ENCODE measurements at places on chromosomes 5 and 9.

GRCh38 chr9:105241356-105242043 lies 3.0 kb upstream of the SLC44A1 start:
- no peak for DNase-seq

GRCh38 chr5:109830955-109831502 lies 141.3 kb downstream of the MAN2A1 start:
- DNase-seq, result peak; percentile 1

DNA sequence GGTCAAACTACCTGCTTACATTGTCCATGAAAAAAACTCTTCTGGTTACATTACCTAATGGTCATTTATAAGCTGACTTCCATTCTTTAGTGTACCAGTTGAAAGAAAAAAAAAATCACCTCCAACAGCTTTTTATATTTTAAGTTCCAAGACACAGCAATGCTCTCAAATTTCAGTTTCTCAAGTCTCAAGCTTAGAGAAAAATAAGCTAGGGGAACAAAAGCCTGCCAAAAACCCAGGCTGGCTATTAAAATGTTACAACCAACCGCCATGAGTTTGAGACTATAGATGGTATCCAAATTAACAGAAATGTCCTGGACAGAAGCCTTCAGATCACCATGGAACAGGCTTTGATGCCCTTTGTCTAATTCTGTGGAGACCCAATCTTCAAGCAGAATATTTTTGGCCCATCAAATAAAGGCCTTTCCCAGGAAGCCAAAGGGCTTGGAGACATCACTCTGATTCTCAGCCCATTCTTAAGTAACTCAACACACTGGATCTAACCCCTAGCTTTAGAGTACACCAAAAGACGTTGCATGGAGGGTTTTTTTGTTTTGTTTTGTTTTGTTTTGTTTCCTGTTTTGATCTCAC lies 343.7 kb downstream of the GLIS3 start:
- DNase-seq, result no peak

DNA sequence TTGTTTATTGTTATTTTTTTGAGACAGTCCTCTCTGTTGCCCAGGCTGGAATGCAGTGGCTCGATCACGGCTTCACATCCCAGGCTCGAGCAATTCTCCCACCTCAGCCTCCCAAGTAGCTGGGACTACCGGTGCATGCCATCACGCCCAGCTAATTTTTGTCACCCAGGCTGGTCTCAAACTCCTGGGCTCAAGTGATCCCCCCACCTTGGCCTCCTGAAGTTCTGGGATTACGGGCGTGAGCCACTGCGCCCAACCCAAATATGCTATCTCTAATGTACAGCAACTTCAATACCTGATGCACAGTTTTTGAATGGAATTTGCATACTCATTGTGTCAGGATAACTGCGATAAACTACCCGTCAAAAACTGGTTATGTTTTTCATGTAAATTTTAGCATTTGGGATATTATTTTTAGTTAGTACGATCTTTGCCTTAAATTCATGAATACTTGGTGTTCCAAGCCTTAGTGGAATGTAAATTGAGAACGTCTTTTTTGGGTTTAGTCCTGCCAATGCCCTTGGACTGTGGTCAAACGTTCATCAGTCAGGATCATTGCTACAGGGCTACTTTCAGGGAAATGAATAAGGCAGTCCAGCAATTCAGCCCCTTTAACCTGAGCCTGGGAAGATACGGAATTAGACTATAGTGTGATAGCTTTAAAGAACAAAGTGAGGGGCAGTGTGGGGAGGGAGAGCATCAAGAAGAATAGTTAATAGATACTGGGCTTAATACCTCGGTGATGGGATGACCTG lies 4.4 kb downstream of the UGCG start:
- no peak for DNase-seq

- DNase-seq, result no peak
These were observed 58.3 kb upstream of the MAP3K1 start for GRCh38 chr5:56757077-56757476.

GRCh38 chr9:130995086-130996011 lies 13.6 kb upstream of the LAMC3 start:
- DNase-seq, result peak; percentile 48

DNA sequence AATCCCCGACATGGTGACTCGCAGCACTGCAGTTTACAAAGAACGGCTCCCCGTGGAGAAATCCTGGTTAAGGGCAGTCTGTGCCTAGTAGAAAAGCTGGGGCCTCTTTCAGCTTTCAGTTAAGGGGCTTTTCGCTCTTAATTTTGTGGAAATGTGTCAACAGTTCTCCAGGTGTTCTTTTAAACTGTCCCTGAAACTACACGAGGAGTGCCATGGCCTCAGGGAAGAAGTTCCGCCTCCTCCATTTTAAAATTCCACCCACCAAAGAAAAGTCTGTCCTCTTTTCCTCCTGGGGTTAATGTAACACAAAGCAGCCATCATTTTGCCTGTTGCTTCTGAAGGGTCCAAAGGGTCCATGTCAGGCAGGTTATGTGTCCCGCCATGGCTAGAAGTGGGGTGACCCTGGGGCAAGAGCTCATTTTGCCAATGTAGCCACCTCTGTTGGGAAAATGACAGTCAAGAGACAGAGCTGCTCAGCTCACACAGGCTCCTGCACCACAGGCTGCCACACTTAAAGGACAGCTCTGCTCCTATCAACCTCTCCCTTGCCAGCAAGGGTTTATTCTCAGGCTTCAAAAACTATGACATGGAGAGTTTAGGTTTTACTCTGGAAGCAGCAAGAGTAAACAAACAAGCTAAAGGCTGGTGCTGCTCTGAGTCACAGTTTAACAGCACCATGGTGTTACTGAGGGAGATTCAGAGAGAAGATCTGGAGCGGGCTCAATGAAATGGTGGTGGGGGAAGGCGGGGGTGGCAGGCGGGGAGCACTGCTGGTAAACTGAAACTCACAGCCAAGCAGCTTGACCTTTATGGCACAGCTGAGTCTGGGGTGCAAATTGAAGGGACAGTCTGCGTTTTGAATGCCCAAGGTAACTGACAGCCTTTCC lies 3.2 kb downstream of the WHRN start:
- no peak for DNase-seq

DNA sequence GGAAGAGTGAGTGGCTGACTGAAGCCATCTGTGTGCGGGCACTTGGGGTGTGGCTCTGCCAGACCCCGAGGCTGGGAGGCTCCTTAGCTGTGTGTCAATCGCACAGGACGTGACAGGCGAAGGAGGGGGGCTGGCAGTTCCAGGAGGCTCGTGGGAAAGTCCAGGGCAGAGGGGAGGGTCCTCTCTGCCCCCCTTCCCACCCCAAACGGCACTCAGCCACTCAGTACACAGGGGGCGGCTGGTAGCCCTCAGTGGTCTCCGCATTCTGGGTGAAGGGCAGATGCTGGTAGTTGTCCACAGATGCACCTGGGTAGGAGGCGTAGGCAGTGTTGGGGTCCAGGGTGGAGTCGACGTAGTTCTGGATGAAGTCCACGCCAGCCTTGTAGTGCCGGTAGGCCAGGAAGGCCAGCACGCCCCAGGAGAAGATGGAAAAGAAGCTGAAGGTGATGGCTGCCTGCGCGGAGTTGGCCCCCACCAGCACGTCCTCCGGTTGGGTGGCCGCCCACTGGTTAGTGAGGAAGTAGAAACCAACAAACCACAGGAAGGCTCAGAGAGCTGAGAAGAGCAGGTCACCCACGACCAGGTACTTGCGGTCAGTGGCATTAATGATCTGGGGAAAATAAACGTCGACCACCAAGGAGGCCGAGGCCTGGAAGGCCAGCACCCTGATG lies 85.4 kb upstream of the CEP78 start:
- no peak for DNase-seq

GRCh38 chr9:37667706-37668105 lies 17.0 kb downstream of the FRMPD1 start:
- DNase-seq, result peak; percentile 96

DNA sequence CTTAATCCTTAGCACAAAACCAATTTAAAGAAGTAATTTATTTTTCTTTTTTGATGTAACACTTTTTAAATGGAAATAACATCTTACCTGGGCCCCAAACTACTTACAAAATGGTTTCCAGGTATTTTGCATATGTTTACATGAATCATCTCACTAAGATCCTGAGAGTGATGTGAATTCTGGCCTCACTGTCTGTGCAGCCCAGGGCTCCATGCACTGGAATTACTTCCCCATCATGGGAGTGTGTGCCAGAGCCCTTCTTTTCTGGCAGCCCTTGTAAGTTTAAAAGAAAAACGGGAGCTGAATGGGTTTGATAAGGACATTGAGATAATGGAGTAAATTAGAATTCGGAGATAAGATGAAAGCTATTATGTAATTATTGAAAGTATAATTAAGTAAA lies 12.2 kb upstream of the F2R start:
- DNase-seq, result no peak

GRCh38 chr5:84794486-84795035 lies 409.9 kb upstream of the EDIL3 start:
- DNase-seq, result no peak

DNA sequence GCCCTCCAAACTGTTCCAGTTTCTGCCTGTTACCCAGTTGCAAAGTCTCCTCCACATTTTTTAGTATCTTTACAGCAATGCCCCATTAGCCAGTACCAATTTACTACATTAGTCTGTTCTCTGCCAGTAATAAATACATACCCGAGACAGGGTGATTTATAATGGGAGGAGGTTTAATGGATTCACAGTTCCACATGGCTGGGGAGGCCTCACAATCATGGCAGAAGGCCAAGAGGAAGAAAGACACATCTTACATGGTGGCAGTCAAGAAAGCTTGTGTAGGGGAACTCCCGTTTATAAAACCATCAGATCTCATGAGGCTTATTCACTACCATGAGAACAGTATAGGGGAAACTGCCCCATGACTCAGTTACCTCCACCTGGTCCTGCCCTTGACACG lies 600.7 kb upstream of the CDH6 start:
- DNase-seq, result no peak

- DNase-seq, result no peak
These were observed 118.1 kb upstream of the ERCC6L2 start for GRCh38 chr9:95757439-95757838.

DNA sequence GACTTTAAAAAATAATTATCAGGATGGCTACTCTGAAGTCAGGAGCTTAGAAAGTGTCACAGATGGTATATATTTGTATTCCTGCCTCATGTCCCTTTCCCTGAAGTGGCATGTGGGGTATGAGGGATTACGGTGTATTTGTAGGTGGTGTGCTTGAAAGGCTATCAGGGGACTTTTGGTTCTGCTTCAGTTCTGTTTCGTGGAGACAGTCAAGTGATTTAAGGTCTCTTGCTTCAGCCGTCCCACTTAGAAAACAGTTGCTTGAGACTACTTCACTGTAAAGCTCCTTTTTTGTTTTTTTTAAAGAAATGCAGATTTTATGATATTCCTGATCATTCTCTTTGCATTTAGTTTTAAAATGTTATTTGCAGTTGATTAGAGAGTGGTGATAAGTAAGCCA lies 18.3 kb downstream of the PARP8 start:
- peak; percentile 72 for DNase-seq

- no peak for DNase-seq
These were observed 75.4 kb upstream of the IL7R start for GRCh38 chr5:35781181-35781790.

DNA sequence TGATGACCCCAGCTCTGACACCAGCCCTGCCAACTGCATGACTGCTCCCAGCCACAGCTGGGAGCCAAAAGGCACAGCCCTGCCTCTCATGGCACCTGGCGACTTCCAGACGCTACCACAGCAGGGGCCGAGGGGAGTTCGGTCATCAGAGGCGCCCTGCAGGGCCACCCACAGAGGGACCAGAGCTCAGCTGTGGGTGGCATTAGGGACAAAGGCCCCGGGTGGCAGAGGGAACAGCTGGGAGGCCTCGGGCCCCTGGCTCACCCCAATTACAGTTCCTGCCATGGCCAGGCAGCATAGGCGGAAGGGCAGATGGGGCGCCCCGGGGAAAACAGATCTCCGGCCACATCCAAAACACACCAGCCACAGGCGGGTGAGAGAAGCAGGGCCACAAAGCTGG lies 3.6 kb downstream of the SOHLH1 start:
- no peak for DNase-seq

DNA sequence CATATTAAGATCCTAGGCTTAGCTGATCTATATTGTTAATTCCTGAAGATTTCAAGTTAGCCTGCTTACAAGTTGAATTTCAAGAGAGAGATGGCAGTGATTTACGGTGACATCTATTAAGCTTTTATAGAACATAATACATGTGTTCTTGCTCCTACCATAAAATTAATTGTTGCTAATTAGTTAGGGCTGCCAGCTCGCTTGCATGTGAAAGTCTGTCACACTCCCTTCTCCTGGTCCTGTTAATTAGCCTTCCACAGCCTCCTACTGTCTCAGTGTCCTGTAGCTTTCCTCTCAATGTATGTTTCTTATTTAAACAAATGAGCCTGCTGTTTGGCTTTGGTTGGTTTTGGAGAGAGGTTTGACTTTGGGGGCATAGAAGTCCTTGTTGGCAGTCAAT lies 247.2 kb downstream of the NTRK2 start:
- DNase-seq, result no peak

GRCh38 chr9:33111631-33112030 lies 35.2 kb upstream of the SMU1 start:
- DNase-seq, result no peak

DNA sequence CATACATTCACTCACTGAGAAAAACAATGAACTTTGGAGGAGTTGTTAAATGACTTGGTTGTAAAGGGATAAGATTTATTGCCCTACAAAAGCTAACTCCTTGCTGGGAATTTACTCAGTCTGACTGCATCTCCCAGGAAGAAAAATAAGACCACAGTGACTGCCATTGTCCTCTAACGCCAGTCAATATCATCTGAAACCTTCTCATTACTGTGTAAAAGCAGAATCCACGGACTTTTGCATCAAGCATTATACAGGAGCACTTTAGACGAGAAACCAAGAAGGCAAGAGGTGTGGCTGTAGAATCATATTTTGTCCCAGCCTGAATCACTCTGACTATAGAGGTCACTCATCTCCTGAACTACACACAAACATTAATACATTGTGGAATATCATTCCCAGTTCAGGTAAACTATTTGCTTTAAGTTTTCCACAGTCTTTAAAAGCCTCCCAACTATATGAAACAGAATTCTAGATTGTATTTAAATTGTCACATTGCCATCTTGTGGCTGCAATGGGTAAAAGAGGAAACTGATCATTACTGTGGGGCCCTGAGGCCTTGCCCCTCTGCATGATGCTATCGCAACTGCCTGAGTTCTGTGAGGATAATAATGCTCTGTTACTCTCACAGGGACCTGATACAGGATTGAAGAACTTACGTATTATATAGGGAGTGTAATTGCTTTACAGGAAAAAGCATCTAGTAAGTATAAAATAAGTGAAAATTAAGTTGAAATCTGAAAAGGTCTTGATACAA lies 142.9 kb downstream of the SLCO4C1 start:
- DNase-seq, result peak; percentile 1

GRCh38 chr5:32839106-32839505 lies 128.0 kb downstream of the NPR3 start:
- no peak for DNase-seq

- DNase-seq, result no peak
These were observed 39.4 kb downstream of the KLHL3 start for GRCh38 chr5:137696481-137696880.

GRCh38 chr5:122429545-122430318 lies 117.7 kb downstream of the SNCAIP start:
- no peak for DNase-seq

GRCh38 chr5:124301850-124302249 lies 444.6 kb downstream of the ZNF608 start:
- DNase-seq, result no peak

All from NCI-H524 (cell line).